ENCODE measurements at places on chromosomes 4 and X.

GRCh38 chrX:68865926-68866325 lies 37.1 kb downstream of the EFNB1 start:
- no peak for DNase-seq

DNA sequence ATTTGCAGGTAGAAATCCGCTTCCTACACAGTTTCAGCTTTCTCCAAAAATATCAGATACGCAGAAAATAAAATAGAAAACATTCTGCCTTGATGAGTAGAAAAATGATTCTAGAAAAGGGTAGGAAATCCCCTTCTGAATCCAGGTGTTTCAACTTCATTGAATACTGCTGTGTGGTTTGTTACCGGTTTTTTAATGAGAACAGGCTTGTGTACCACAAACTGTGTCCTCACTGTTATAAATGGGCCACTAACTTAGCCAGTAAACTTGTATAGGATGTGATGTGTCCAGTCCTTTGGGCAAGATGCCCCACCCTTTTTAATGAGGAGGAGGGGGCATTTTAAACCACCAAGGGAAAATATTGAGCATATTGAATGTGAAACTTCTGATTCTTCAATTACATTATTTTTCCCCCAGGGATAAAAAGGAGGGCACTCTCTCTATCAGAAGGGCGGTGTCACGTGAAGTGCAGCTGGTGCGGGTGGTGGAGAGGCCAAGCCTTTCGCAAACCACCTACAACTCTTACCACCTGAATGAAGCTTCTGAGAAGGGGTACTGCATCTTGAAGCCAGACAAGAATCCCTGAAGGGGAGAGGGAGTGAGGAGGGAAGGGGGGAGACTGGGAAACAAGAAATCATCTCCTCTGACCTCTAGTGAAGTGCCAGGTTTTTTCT lies 4.5 kb downstream of the CXXC4 start:
- no peak for DNase-seq

DNA sequence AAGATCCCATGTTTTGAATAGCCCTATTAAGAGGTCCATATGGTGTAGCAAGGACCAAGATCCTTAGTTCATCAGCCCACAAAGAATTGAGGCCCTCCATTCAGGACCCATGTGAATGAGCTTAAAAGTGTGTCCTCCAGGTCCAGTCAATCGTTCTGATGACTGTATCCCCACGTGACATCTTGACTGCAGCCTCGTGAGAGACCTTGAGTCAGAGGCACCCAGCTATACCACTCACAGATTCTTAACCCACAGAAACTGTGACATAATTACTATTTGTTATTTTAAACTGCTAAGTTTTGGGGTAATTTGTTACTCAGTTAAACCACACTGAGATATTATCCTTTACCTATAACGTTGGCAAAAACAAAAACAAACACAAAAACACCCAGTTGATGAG lies 62.4 kb downstream of the ZNF182 start:
- DNase-seq, result no peak

DNA sequence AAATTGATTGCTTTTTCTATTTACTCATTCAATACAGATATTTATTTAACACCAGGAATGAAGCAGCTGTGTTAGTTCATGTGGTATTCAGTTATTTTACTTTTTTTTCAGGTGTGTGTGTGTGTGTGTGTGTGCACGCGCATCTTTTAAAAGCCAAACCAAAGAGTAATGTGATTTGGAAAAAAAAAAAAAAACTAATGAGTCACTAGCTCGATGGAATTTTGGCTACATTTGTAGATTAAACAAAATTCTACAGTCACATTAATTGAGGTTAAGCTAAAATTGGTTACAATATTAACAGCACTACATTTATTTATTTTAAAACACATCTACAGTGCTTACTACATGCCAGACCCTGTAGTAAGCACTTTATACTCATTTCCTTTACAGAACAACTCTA lies 66.8 kb downstream of the HHIP start:
- DNase-seq, result peak; percentile 9

DNA sequence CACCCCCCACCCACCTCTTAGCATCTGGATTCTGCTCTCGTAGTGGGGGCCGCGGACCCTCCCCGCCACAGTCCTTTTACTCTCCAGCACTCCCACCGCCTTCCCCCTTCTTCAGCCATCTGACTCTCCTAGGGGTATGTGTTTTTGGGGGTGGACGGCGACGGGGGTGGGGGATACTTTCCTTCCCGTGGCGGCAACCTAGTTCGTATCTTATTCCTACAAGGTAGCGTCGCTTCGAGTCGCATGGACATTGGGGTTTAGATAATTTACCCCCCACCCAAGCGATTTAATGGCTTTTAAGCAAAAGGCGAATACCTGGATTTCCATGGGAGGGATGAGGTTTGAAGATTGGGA lies 1.3 kb upstream of the BCORL1 start:
- no peak for DNase-seq

DNA sequence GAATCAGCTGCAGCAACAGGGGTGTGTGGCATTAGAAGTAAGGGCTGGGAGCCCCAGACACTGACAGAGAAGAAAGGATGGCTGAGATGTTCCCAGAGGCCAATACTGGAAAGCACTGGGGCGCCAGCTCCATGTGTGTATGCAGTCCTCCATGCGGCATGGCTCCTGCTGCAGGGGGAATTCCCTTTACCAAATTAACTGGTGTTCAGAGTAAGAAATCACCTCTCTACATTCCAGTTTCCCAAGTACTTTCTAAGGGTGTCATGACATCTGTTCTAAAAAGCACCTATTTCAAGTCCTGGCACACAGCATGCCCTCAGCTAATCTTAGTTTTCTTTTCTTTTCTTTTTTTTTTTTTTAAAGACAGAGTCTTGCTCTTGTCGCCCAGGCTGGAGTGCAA lies 98.0 kb downstream of the MAML3 start:
- no peak for DNase-seq

DNA sequence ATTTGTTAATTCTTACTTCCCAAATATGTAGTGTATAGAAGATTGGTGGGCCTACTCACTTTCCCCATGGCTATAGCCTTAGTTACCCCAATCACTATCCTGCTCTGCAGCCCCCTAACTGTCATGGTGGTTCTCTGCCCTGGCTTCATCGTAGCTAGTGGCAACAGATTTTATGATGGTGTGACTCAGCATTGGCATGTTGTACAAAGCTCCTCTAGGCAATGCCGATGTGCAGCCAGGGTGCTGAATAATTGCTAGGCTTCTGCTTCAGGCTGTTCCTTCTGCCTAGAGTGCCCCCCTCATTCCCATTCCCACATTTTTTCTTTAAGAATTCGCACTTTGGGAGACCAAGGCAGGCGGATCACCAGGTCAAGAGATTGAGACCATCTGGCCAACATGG lies 35.2 kb downstream of the AFF2 start:
- peak; percentile 13 for DNase-seq

DNA sequence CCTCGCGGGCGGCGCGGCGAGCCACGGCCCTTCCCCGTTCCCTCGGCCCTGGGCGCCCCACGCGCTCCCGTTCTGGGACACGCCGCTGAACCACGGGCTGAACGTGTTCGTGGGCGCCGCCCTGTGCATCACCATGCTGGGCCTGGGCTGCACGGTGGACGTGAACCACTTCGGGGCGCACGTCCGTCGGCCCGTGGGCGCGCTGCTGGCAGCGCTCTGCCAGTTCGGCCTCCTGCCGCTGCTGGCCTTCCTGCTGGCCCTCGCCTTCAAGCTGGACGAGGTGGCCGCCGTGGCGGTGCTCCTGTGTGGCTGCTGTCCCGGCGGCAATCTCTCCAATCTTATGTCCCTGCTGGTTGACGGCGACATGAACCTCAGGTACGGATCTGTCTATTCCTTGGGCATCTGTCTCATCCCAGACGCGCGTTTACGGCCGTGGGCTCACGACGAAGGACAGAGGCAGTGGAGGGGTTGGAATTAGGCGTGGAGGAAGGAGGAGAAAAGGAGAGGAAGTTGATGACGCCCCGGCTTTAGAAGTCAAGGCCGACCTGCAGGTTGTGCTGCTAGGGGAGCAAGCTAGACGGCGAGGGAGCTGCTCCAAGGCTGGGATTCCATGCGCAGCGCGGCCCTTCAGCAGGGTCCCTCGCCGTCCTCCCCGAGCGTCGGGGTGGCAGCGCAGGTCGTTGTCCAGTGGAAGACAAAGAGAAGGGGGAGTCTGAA lies 792 bp downstream of the SLC10A4 start:
- peak; percentile 33 for DNase-seq

GRCh38 chr4:53463340-53463739 lies 85.9 kb downstream of the FIP1L1 start:
- no peak for DNase-seq

DNA sequence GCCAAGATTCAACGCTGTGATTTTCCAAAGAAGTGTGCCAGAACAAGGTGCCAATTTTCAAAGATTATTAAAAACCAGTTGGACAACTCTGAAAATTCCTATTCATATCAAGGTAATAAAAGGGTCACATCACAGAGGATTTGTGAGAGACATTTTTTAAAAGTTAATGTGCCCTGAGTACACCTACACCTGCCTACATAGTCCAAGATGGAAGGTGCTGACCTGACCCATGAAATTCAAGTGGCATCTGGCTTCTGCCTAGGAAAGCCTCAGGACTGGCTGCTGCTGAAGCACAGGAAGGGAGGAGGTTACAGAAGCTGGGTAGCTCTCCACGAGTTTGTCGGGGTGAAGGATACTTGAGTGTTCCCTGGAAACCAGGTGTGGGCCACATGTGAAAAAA lies 11.4 kb upstream of the ARSJ start:
- DNase-seq, result no peak

DNA sequence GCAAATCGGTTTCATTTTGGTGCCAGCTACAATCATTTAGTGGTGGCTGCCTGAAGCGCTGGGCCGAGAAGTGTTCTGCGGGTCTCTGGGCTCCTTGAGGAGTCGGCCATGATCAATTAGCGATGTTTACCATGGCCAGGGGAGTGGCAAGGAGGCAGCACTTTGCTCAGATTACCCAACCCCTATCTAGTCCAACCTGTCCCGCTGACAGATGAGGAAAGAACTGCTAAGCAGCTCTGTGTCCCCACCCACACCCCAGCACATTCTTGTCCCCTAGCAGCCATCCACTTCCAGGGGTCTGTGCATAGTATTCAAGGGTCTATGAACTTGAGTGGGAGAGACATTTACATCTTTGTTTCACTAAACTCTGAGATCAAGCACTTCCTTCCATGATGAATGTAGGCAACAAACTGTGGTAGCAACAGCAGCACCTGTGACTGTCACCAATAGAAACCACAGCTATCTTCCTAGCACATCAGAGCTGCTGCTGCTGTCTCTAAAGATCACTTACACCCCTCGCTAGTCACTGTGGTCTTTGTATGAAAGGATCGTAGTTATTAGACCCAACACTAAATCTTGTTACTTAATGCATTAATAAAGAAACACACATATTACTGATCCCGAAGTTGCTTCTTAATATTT lies 331.6 kb downstream of the BCOR start:
- no peak for DNase-seq

DNA sequence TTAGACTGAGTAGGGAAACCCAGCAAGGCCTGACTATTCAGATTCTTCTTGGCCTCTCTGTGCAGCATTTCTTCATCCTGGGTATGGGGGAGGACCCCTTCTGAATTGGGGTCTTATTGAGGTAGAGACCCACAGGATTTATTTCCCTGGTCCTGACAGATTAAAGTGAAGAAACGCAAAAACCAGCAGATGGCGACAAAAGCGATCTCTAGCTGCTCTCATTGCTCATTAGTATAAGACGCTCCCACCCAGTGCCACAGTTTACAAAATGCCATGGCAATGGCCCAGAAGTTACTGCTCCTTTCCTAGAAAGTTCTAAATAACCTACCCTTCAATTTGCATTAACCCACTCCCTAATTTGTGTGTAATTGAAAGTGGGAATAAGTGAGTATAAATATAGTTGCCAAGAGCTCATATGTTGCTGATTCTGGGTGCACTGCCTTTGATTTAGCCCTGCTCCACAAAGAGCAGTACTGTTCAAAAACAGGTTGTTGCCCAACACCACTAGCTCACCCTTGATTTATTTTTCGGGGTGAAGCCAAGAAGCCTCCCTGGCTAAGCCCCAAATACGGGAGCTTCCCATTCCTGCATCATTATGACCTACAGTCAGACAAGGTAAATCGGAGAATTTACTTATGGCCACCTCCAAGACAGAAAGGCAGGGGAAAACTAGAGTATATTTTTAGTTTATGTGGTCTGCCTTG lies 3.7 kb upstream of the BEX4 start:
- DNase-seq, result peak; percentile 23

DNA sequence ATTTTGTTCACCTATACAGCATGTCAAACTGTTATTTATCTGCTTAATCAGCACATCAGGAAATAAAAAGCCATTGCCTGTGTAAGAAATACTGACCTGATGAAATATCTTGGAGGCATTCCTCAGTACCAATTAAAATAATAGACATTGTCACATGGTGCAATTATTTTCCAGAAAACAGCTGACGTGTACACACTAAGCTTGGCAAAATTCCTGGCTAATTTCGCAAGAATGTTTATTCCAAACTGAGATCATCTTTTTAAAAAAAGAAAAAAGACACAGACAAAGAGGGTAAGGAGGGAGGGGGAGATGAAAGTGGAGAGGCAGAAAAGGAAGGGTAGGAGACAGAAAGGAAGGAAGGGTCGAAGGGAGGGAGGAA lies 61.9 kb upstream of the NFKB1 start:
- peak; percentile 69 for DNase-seq

DNA sequence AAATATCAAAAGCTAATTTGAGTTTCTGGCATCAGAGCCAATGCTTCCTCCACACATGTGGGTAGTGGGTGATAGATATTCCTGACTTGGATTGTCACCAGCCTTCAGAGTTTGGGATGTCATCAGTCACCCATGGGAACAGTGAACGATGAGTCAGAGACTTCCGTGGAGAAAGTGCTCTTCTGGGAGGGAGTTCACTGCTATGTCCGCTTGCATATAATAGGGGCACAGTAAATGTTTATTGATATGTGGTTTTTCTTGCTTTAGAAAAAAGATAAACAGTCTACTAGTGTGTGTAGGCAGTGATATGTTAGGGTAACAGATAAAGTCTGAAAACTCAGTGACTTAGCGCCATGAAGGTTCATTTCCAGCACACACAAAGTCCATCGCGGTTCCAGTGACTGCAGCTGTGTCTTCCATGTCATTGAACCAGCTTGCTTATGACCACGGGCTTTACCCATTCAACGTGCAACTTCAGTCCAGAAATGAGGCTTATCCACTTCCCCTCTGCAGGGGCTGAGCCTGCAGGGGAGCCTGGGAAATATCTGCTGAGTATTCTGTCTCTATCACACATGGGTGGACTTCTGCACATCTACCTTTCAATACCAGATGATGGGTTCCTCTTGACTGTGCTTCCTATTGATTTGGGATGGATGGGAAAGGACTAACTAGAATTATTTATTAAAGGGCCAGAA lies 87.7 kb upstream of the WWC2 start:
- DNase-seq, result no peak

GRCh38 chrX:39734174-39734776 lies 363.5 kb downstream of the BCOR start:
- DNase-seq, result no peak

- no peak for DNase-seq
Measured at GRCh38 chrX:14825851-14826250, 47.0 kb downstream of the FANCB start.

GRCh38 chr4:89939994-89940393 lies 45.3 kb downstream of the MMRN1 start:
- DNase-seq, result no peak

- no peak for DNase-seq
Measured at GRCh38 chr4:186200516-186200915, 9.1 kb downstream of the CYP4V2 start.

GRCh38 chrX:15525664-15526416 lies 25.2 kb downstream of the BMX start:
- no peak for DNase-seq

GRCh38 chr4:75745721-75746199 lies 21.4 kb downstream of the USO1 start:
- no peak for DNase-seq

- DNase-seq, result no peak
Measured at GRCh38 chr4:33961761-33962160, 2282.6 kb downstream of the ARAP2 start.
